Upper lobe of left lung (tissue), 6 donors: ENCODE measurements at places on chromosomes 2 and 18.

GRCh38 chr2:149732730-149733290, 145.2 kb upstream of the MMADHC start:
- DNase-seq, result no peak

GRCh38 chr2:64192125-64192479, 47.9 kb upstream of the PELI1 start:
- no peak for DNase-seq

DNA sequence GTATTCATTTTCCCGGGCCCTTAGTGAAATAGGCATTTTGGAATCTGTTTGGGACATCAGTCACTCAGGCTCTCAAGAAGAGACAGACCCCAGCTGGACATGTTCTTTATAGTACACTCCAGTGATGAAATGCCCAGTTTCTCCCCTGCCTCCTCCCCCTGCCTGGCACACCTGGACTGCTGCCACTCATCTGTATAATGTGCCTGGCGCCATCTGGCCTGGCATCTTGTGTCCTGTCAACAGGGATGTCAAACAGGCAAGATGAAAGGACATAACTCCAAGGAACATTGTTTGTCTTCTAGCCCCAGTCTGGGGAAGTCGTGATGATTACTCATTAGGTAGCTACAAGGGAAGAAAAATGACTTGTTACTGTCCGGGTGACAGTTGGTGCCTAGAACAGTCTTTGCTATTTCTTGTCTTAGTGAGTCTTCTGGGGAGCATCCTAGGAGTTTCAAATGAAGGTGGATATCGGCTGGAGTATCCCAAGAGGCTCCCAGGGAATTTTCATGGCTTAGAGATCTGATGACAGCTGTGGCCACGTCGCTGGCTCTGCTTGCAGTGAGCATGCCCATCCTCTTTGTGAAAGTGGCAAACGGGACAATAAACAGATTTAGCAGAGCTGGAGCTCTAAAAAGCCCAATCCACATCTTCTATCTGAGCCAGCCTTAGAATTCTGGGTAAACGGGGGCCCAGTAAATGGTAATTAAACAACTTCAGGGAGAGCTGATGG, 153.6 kb downstream of the ALK start:
- no peak for DNase-seq

GRCh38 chr2:47067788-47068407, 87.2 kb downstream of the STPG4 start:
- DNase-seq, result no peak

DNA sequence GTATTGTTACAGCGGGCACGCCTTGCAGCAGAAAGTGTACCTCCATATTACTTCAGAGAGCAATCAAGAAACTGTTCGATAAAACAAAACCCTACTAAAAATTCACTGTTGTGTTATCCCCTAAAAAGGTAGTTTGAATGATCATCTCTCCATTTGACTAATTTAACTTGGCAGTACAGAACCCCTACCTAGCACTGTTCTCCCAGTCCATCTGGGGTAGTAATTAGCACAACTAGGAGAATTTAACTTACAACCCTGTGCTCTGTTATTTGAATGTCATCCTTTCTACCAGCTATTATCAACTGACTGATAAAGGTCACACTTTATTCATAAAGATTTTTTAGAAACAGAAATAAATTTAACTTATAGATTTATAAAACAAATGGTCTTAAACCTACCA, 121.2 kb downstream of the EPB41L3 start:
- DNase-seq, result no peak

GRCh38 chr2:34241905-34242762, 643.0 kb upstream of the FAM98A start:
- peak; percentile 31 for DNase-seq

DNA sequence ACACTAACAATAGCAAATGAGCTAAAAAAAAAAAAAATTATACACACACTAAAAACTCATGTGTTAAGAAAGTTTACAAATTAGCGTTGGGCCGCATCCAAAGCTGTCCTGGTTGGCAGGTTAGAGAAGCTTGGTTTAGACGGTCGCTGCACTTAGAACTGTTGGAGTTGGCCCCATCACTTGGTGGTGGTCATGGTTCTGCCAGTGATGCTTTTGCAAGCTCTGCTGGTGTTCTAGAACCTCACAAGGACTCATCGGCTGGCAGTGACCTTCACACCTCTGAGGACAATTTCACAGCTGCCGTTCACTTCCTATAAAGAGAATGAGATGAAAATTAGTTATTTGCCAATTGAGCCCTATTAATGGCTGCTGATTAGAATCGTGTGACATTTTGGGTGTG, 229.0 kb downstream of the AGAP1 start:
- no peak for DNase-seq

DNA sequence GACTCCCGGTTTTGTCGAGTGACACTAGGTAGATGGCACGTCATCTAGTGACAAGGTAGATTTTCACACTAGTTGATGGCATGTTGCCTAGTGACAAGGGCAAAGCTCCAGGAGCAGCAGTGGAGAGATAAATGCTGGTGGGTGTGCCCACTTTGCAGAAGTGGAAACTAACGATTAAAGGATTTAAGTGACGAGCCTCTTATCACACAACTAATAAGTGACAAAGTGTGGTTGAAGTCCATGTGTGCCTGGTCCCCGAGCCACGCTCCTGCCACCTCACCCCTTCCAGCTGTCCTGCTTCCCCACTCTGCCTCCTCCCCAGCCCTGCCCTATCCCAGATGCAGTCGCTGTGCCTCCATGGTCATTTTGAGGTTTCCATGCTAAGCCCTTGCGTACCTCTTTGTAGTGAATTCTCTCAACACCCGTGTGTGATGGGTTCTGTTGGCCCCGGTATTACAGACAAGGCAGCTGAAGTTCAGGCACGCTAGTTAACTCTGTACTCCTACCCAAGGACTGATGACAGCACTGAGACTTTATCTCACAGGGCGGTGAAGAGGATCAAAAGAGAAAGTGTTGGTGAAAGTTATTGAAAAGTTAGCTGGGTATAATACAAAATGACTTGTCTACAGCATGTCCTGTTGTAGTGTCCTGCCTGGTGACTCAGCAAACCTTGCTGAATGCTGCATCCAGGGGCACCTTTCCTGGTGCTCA, 113.4 kb upstream of the GLI2 start:
- DNase-seq, result no peak

- no peak for DNase-seq
Observed at GRCh38 chr2:15372019-15372418, 189.1 kb downstream of the NBAS start.

- DNase-seq, result no peak
Observed at GRCh38 chr2:5589183-5589582, 103.0 kb upstream of the SOX11 start.

GRCh38 chr2:12870692-12871091, 154.0 kb downstream of the TRIB2 start:
- no peak for DNase-seq

DNA sequence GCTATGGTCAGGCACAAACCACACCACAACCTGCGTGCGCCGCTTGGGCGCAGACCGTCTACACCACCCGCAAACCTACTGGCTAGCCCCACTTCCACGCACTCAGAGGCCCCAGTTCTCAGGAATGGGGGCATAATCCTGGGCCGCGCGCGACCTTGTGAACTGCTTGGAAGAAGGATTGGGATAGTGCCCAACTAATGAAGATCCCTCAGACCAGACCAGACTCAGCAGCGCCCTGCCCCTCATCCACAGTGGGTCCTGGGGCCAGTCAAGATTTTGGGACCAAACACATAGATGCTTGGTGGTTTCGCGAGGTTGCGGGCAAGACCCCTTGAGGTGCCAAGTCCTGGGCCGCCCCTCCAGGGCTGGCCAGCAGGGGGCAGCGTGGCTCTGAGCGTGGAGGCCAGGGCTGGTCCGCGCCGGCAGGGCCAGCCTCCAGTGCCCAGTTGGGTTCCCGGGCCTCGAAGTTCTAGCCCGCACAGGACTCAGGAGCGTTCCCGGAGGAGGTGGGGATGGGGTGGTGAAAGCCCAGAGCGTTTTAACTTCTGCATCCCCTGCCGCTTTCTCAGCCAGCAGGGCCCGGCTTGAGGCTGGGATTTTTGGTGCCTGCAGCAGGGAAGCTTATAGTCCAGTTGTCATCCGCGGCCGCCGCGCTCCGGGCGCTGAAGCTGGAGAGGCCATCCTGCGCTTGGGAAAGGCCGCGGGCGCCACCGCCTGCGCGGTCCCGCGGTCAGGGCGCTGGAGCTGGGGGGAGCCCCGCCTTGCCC, 8.3 kb downstream of the OSR1 start:
- DNase-seq, result peak; percentile 93

- DNase-seq, result no peak
Observed at GRCh38 chr2:170031288-170031687, 146.7 kb upstream of the MYO3B start.

- peak; percentile 29 for DNase-seq
Observed at GRCh38 chr2:164599954-164600589, 21.2 kb downstream of the GRB14 start.

DNA sequence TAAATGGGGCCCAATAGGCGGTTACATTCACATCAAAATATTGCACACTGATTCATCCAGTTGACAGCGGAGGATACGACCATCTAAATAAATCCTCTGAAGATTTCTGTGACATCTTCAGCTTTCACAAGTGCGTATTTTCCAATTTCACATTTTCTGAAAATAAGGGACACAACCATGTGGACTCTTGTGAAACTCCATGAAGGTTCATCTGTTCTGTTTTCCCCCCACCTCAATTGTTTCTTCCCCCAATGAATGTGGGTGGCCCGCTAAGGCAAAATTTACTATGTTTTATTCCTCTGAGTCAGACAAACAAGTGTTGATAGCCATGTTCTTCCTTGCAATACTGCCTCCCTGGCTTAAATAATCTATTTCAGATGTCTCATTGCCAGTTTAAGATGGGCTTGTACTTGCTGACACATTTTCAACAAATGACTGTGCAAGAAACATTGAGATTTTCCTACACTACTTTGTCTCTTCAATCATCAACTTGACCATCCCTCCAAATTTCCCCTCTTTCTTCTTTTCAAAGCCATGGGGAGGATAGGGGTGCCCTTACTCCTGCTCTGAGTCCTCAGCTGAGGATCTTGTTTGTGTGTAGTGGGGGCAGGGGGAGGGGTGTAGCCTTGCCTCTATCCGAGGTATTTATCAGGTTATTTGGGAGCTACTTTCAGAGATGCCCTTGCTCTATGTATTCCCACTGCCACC, 78.2 kb downstream of the BCL11A start:
- no peak for DNase-seq

DNA sequence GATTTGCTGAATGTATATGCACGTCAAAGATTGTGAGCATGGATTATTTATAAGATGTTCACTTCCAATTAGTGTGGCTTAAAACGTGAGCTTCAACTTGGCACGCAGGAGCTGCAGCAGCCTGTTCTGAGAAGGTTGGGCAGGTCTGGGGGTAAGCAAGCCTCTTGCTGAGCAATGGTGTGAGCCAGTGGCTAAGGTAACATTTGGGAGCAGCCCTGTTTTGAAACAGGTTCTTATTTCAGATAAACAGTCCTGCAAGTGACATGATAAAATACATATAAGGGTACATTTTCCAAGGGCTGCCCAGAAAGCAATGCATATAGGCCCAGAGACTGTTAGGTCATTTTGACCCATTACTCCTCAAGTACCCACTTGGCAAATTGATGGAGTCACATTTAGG, 415.3 kb downstream of the ZNF521 start:
- DNase-seq, result no peak
